Endodermal cell (in vitro differentiated cells): ENCODE measurements at places on chromosomes 3 and 15. TPM values are rescaled to one million over a fixed set of nuclear protein-coding genes. Genes with fewer than 3 reads are reported as not detected.

- no peaks in the 10 kb centered on the region for H3K36me3 ChIP-seq
- H3K27me3 ChIP-seq, result no peaks in the 10 kb centered on the region
Measured at GRCh38 chr15:46039703-46040102, 404.9 kb downstream of the SQOR start.

GRCh38 chr15:25899870-25900269 lies 36.7 kb upstream of the ATP10A start:
- H3K36me3 ChIP-seq, result no peaks in the 10 kb centered on the region
- H3K4me1 ChIP-seq, result no peaks in the 10 kb centered on the region
- H3K4me3 ChIP-seq, result no peak overlapping the region
- no peak for DNase-seq

DNA sequence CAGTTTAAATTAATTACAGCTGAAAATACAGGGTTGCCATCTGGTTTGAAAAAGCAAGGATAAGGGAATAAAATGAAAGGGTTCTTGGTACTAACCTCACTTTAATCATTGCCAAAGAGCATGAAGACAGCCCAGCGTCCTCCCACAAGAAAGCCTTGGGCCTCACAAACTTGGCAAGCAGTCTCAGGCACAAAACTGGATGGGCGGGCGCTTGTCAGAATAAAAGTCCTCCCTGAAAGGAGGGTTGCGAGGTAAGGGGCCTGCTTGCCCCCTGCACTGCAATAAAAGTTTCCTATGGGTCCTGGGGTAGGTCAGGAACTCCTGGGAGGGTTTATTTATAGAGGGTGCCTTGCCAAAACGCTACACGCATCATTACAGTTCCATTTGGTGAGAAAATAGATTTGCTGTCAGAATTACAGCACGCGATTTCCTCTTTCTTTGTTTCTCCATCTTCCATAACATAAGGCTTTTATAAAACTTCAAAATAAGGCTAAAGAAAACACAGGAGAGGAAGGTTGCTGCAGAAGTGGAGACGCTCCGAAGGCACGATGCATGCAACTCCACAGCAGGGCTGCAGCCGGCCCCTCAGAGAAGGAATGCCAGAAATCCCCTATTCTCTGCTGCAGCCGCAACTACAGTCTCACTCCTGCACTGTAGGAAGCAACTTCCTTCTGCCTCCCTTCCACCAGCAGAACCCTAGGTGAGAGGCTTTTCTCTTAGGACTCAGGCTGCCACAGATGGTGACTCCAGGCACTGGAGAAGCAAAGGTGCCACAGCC lies 61.3 kb downstream of the VGLL4 start:
- peaks cover 18% of the 10 kb centered on the region for H3K36me3 ChIP-seq
- peaks cover 6% of the 10 kb centered on the region for H3K4me1 ChIP-seq
- no peaks in the 10 kb centered on the region for H3K27me3 ChIP-seq
- H3K4me3 ChIP-seq, result peak overlapping the region; percentile 80

Gene CFAP100
- 0.44 TPM in 1 of 3 replicates, not detected in the others for total RNA-seq

- H3K4me1 ChIP-seq, result no peaks in the 10 kb centered on the region
- H3K27me3 ChIP-seq, result no peaks in the 10 kb centered on the region
- H3K4me3 ChIP-seq, result no peak overlapping the region
- no peaks in the 10 kb centered on the region for H3K36me3 ChIP-seq
- no peak for DNase-seq
- H3K27ac ChIP-seq, result no peak overlapping the region
Measured at GRCh38 chr3:107458871-107459270, 63.9 kb upstream of the BBX start.

DNA sequence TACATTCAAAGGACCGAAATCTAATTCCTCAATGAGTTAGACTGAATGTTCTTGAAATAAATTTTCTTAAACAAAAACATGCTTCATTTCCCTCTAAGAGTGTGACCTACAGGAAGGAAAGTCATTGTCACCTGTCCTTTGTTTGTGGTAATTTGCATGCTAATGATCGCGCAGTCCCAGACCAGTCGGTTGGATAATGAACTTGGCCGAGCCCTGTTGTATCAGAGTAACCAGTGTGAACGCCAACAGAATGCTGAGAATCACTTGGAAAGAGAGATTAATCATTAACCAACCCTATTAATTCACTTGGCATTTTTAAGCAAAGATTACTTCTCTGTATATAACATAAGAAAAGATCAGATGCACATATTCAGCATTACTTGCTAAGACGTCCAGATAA lies 8.1 kb upstream of the ARNT2 start:
- no peaks in the 10 kb centered on the region for H3K27me3 ChIP-seq
- no peaks in the 10 kb centered on the region for H3K4me1 ChIP-seq
- no peaks in the 10 kb centered on the region for H3K36me3 ChIP-seq
- DNase-seq, result no peak
- H3K4me3 ChIP-seq, result no peak overlapping the region
- no peak overlapping the region for H3K27ac ChIP-seq

GRCh38 chr3:53495520-53496391 lies 1.3 kb downstream of the CACNA1D start:
- DNase-seq, result peak; percentile 73
- no peaks in the 10 kb centered on the region for H3K4me1 ChIP-seq
- peaks cover 60% of the 10 kb centered on the region for H3K27me3 ChIP-seq
- H3K27ac ChIP-seq, result no peak overlapping the region
- H3K4me3 ChIP-seq, result peak overlapping the region; percentile 71
- no peaks in the 10 kb centered on the region for H3K36me3 ChIP-seq

- no peaks in the 10 kb centered on the region for H3K27me3 ChIP-seq
- no peak overlapping the region for H3K27ac ChIP-seq
- no peak overlapping the region for H3K4me3 ChIP-seq
- peaks cover 63% of the 10 kb centered on the region for H3K36me3 ChIP-seq
- peaks cover 3% of the 10 kb centered on the region for H3K4me1 ChIP-seq
Measured at GRCh38 chr15:39584266-39584659, 3.4 kb downstream of the THBS1 start.
